Fibroblast of skin of right biceps (primary cell): ENCODE measurements at places on chromosomes 11 and 22.
A peak's percentile ranks its signal among the peaks of the same experiment; 100 is the strongest.

DNA sequence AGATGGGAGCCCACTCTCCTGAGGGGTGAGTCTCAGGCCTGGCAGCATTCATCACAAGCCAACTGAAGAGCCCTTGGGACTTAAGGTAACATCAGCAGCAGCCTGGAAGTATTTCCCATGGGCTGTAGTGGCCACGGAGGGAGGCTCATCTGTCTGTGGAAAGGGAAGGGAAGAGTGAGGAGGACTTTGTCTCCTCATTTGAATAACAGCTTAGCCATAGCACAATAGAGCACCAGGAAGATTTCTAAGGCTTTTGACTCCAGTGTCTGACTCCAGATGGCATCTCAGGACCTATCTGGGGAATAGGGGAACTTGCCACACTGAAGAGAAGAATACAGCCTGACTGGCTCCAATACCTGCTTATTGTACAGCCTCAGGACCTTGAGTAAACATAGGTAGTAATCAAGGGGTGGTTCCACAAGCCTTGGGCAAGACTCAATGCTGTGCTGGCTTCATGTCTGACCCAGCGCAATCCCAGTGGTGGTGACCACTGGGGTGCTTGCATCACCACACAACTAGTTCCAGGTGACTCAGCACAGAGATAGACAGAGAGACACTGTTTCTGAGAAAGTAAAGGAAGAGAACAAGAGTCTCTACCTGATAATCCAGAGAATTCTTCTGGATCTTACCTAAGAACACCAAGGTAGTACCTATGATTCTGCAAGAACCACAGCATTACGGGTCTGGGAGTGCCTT is 510.5 kb upstream of the CCDC179 start:
- DNase-seq = no peak

DNA sequence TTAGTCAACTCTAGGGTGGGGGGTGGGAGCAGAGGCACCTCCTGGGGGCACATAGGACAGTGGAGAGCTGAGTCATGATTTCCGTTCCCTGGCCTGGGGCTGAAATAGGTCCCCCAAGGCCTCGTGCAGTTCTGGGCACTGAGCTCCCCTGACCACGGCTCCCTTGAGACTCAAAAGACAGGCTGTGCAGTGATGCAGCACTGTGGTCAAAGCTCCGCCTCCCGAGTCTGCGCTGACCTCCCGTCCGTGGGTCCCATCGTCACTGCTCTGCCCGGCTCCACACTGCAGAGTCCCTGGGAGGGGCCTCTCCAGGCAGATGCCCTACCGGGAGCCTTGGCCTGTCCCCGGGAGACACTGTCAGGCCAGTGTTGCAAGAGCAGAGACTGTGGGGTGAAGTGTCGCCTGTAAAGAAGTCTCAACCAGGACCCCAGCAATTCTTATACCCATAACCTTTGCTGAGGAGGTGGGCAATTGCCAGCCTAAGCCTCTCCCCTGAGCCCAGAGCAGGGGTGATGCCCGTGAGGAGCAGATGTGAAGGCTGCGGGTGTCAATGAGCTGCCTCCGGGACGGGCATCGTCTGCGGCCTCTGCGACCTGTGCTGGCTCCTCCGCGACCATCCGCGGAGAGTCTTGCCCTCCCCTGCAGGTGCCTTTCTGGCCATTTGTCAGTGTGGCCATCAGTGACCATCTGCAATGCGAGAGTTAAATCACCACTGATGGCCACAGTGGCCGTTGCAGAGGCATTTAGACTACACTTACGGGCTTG is 877.3 kb downstream of the BRD1 start:
- no peak for DNase-seq

GRCh38 chr11:129992161-129992944 is 10.3 kb downstream of the PRDM10 start:
- peak; percentile 22 for DNase-seq

- peak; percentile 31 for DNase-seq
These were observed 4.3 kb upstream of the ACR start for GRCh38 chr22:50733521-50734342.

DNA sequence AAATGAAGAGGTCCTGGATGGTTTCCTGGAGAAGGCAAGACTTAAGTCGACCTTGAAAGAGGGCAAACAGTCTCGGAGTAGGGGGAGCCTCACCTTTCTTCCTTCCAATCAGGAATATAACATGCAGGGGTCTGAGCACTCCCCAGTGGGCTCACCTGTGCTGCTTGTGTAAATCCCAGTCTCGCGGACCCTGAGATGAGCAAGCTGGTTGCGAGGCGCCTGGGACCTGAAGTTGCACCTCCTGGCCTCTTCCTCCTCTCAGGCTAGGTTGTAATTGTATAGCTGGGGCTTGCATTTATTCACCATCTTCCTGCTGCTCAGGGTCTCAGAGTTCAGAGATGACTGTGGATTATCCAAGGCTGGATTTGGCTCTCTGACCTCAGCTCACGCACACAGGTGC is 7.5 kb upstream of the WBP2NL start:
- no peak for DNase-seq

DNA sequence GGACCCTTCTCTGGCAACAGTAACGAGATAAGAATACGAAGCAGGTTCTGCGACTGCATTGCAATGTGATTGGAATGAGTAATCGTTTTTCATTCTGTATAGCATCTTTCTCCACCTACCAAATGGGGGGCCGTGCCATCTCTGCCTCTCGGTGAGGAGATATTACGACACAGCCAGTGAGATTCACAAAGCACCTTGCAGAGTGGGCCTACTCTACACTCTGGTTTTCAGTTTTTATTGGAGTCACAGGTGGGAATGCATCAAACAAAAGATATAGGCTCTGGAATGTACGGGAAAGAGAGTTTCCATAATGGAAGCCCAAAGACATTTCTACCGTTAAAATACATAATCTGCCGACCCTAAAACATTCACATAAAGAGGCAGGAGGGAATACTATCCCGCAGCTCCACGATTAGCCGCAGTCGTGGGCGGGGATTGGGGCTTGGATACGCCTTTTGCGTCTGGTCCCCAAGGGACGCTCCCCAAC is 423 bp upstream of the RTN3 start:
- DNase-seq = peak; percentile 17

DNA sequence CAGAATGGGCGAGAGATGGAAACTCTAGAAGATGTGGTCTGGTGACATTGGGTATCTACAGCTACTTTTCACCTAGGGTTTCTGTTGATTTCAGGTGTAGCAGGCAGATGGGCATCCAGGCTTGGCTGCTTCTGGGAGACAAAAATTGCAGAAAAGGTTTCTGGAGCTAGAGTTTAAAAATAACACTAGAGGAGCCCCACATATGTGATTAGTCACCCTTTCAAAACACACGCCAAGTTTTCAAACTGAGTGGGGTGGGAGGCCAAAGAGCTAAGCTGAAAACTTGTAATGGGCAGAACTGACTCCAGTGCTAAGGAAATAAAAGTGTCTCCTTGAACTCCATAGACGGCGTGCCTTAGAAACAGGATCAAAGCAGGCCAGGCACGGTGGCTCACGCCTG is 80.8 kb downstream of the GRK3 start:
- peak; percentile 45 for DNase-seq

DNA sequence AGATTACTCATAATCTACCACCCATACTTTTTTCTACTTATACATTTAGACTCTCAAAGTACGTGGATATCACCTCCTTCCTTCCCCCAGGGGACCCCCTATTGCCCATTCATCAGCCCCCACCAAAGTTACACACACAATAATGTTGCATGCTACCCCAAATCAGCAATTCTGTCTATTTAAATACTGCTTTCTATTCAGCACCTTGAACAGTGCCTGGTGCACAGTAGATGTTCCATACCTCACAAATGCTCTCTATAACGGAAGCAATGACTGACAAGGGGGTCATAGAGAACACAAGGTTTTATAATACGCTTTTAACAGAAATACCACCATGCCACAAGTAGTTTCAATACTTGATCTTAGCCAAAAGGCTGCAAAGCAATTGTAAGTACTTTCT is 370.7 kb downstream of the MIAT start:
- no peak for DNase-seq

GRCh38 chr11:123321636-123322035 is 108.4 kb upstream of the GRAMD1B start:
- DNase-seq = peak; percentile 42
